Effector memory CD8-positive, alpha-beta T cell (primary cell): ENCODE measurements at places on chromosomes 12 and 14.

GRCh38 chr12:27865421-27865820, 85.4 kb upstream of the MANSC4 start:
- DNase-seq: no peak

DNA sequence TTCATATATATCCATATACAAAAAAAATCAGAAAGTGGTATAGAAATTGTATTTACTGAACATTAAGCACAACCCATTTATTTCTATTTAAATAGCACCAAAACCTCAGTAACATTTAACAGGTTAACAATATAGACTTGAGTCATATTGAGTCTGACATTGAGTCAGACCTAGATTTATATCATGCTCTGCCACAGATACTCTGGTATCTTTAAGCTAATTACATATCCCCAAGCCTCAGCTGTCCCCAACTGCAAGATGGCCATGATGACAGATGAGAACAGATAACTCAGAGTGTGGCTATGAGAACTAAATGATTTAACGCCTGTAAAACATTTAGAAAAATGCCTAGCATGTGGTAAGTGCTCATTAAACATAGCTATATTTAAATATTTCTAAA, 40.3 kb downstream of the IFNG start:
- DNase-seq: no peak

GRCh38 chr12:129610601-129611120, 293.2 kb downstream of the TMEM132D start:
- no peak for DNase-seq

DNA sequence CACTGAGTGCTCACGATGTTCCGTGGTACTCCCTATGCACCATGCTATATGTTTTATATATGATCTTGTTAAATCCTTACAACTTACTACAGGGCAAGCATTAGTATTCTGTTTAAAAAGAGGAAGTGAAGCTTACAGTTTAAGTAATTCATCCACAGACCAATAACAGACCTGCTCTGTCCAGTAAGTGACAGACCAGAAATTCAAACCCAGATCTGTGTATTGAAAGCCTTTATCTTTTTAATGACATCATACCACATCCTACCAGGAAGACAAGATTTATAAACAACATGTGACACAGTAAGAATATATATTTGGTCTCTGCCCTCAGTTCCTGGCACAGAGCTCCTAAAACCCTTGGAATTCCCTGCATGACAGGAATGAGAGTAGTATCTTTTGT, 206.5 kb downstream of the STXBP6 start:
- DNase-seq: no peak

DNA sequence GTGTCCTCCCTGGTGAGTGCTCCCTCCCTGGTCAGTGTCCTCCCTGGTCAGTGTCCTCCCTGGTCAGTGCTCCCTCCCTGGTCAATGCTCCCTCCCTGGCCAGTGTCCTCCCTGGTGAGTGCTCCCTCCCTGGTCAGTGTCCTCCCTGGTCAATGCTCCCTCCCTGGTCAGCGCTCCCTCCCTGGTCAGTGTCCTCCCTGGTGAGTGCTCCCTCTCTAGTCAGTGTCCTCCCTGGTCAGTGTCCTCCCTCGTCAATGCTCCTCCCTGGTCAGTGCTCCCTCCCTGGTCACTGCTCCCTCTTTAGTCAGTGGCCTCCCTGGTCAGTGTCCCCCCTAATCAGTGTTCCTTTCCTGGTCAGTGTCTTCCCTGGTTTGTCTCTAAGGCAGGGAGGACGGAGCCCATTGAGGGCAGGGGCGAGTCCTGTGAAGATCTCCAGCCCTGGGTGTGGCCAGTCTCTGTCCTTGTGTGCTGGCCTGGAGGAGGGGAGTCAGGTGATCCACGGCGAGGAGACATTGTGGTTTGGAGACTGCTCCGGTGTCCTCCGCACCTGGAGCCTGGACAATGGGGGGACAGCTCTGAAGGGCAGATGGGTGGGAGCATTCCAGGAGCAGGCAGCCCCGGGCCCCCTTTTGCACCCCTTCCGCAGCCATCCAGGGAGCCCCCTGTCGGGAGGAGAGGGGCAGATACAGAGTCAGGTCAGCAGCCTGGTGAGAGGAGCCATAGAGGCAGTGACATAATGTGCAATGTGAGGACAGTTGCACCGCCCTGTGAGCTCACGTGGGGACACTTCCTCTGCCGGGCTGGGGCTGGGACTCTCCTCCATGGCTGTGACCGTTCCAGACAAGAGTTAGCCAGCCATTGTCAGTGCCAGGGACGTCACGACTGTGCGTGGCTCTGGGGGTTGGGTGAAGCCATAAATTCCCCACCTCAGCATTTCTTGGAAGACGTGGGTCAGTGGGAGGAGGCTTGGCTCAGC, 93.4 kb downstream of the ADGRD1 start:
- DNase-seq: no peak

DNA sequence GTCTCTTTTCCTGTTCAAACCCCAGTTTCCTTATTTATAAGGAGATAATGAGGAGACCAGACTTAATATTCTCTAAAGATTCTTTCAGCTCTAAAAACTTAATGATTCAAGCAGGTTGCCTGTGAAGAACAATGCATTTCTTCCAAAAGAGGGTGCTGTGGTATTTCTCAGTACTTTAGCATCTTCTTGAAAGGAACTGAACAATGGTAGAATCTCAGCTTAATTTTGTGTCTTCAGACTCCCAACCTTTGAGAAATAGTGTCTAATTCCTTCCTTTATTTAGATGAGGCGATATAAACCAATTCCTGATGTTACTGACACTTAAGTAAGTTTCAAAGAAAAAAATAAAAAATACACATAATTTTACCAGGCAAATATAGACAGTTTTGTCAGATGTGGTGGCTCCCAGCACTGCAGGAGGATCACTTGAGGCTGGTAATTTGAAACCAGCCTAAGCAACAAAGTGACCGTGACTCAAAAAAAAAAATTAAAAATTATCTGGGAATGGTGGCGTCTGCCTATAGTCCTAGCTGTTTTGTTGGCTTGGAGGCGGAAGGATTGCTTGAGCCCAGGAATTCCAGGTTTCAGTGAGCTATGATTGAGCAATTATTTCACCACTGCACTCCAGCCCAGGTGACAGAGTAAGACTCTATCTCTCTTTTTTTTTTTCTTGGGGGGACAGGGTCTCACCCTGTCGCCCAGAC, 76.9 kb upstream of the PSMA6 start:
- DNase-seq: no peak

DNA sequence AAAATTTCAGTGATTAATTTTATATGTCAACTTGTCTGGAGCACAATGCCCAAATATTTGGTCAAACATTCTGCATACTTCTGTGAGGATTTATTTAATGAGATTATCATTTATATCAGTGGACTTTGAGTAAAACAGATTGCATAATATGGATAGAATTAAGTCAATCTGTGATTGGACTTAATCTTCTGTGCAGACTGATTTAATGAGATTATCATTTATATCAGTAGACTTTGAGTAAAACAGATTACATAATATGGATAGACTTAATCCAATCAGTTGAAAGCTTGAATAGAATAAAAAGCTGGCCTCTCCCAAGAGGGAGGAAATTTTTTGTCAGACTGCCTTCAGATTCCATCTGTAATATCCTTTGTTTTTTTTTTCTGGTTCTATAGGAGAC, 1413.2 kb downstream of the LRFN5 start:
- no peak for DNase-seq

DNA sequence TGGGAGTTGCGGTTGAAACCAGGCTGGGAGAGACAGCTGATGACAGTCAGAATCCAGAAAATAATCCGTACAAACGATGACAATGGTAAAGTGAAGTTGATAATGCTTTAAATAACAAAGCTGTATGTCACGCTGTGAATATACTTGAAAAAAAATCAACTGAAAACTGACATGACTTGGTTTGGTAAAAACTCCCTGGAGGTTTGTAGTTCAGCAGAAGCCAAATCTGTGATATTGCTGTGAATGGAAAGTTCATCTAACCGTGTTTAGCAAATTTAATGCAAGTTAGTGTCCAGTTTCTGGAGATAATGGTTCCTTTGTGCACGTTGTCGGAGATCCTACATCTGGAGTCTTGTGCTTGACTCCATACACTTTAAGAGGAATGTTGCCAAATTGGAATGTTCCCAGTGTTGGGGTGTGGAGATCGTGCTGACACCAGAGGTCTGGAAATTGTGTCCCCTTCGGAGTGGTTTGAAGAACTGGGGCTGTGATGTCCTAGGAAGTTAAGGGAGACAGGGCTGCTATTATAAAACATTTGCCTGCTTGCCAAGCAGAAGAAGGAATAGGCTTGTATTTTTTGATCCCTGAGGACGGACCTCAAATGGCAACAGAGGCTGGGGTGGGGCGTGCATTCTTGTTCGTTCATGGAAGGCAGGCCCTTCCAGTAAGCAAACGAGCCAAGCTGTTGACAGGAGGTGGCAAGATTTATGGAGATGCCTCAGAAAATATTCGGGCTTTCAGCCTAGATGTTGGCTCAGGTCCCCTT, 30.6 kb downstream of the PPFIBP1 start:
- DNase-seq: no peak

GRCh38 chr14:22510527-22511110, 78.4 kb downstream of the DAD1 start:
- DNase-seq: no peak

DNA sequence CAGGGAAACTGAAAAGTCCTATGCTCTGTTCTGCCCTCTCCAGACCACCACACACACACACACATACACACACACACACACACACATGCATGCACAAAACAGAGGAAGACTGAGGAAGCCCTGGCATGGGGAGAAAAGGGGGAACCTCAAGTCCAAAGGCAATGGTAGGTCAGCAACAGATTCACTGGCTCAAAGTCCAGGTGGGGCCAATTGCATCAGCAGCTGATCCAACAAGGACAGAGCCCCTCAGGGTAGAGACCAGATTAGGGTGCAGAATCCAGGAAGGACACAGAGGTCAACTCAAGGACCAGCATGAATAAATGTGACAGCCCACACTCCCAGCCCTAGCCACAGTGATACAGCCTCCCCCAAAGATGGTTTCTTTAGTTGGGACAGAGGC, 425.0 kb upstream of the SOX5 start:
- DNase-seq: no peak

DNA sequence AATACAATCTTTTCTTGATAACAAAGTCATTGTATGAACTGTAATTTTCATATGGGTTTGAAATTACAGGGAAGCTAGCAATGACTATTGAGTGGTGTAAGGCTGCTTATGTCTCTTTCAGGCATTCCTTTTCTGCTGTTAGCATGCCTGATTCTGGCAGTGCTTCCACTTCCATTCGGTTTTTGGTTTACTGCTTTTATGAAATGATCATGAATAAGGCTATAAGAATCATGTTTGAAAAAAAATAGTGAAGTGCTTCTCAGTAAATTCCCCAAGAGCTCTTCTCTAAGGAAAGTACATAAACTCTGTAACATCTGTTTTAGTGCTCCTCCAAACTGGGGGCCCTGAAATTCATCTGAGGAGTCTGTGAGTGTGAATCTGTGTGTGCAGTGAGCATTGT, 434.0 kb upstream of the RGS6 start:
- DNase-seq: no peak

DNA sequence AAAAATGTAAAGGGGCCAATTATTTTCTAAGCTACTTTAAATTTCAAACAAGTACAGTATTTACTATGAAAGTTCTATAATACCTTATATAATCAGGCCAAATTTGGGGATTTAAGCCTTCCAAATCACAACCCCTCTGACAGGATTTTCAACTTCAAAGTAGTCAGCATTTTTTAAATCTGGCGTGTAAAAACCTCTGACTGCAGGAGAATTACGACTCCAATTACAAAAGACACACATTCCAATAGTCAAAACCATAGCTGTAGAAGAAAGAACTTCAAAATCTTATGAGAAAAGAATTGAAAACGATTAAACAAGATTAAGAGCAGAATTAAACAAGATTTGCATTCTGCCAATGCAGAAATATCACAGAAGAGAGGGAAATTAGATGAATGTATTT, 12.7 kb downstream of the OSBPL8 start:
- DNase-seq: no peak

GRCh38 chr14:99420711-99421110, 59.9 kb downstream of the SETD3 start:
- DNase-seq: no peak

DNA sequence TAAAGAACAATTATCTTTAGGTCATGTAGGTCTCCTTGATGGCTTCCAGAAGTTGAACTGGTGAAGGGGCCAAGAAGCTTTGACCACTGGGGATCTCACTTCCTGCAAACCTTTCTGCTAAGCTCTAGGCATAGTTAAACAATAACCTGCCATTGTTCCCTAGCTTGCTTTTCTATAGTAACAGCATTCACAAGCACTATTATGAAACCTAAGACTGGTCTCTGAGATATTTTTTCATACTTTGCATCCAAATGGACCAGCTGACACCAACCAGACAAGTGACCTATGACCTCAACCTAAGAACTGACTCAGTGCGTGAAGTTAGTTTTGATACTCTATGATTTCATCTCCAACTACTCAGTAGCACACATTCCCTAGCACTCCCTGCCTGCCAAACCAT, 129.1 kb downstream of the PTPRB start:
- no peak for DNase-seq

DNA sequence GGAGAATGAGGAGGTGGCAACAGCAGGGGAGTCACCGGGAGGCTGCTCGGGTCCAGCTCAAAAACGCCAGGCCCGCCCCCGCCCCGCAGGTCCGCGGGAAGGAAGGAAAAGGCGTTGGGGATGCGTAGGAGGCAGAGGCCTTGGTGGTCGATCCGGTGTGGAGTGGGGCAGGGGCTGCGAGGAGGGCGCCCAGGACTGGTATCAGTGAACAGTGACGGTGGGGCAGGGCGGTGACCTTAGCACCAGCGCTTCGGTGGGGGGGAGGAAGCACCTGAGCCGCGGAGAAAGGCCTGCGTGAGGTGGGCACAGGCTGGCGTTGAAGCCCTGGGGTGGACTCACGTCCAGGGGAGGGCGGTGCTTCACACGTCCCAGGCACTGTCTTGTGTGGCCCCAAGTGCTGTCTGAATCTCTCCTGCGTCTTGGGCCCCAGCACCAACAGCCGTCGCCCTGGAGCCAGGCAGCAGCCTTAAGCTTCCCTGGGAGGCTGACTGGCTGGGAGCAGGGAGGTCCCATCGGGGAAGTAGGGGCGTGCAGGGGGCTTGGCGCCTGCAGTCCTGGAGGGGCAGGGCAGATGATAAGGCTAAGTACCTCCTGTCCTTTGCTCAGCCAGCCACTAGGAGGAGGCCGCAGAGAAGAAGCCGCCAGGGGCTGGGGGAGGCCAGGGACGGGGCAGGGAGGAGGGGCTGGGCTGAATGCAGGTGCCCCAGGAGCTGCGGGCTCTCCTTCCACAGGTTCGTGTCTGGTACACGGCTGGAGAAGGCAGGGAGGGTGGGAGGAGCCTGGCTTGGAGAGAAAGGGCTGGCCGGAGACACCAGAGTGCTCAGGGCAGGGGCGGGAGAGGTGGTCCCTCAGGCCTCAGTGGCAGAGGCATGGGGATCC, 26.5 kb downstream of the ZBTB42 start:
- DNase-seq: peak; percentile 45

GRCh38 chr12:72677139-72677538, 405.0 kb downstream of the TRHDE start:
- no peak for DNase-seq
